Esophagus muscularis mucosa (tissue), 4 donors: ENCODE measurements at places on chromosomes 13 and 19. TPM values are rescaled to one million over a fixed set of nuclear protein-coding genes. Genes with fewer than 3 reads are reported as not detected.

Gene TYROBP
- 47.1 TPM for total RNA-seq

Gene ZNF490
- 6.3 TPM for total RNA-seq

Gene ZNF570
- 10.9 TPM for total RNA-seq

Gene CDK8
- total RNA-seq = 23.7 TPM

Gene COL5A3
- 21.2 TPM for total RNA-seq

Gene IRGQ
- 36.0 TPM for total RNA-seq

- DNase-seq = no peak
These were observed 3.7 kb downstream of the PTOV1 start for GRCh38 chr19:49854378-49855263.

- DNase-seq = no peak
These were observed 17.7 kb upstream of the CSNK1G2 start for GRCh38 chr19:1923319-1923718.

DNA sequence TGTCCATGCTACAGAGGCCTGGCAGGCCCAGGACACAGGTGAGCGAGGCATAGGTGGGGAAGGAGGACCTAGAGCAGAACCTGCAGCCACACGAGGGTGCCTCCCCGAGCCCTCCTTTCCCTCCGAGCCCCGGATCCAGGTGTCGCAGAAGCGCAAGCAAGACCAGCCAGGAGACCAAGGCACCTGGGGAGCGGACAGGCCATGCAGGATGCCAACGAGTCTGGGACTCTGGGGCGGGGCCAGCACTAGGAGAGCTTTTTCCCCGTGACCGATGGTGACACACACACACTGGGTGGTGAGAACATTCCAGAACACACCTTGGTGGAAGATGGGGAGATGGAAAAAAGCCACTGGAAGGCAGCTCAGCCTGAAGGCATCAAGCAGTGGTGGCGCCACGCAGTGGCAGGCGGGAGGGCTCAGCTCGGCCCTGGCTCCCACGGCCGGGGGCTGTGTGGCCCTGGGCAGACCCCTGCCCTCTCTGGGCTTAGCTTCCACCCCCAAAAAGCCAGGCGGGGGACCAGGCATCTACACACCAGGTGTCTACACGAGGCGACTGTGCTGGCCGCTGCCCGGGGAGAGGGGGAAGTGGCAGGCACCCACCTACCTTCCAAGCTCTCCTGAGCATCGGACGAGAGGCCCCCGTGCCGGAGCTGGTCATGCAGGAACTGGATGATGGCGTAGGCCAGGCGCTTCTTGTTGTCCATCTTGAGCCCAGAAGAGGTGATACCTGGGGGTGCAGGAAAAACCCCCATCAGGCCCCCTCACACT lies 14.5 kb downstream of the SGTA start:
- no peak for DNase-seq
